ENCODE measurements at places on chromosomes 7 and 10.
A peak's percentile ranks its signal among the peaks of the same experiment; 100 is the strongest.

GRCh38 chr10:73359492-73359891 lies 828 bp upstream of the CFAP70 start:
- no peak for DNase-seq

GRCh38 chr10:88062385-88062784 lies 199.0 kb downstream of the PTEN start:
- no peak for DNase-seq

DNA sequence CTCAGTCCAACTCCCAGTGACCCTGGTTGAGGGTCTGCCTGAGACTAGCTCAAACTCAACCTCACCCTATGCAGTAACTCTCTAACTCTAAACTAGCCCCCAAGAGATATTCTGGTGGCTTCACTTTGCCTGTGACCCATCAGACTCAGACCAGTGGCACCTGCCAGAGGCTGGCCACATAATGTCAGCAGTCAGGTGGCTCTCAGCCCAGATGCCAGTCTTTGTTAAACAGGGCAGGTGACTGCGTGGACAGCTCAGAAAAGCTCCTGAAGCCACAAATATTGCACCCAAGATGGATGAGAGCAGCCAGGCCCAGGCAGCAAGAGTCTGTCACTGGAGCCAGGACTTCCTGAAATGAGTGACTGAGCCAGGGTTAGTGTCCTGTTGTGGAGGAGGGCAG lies 129.7 kb upstream of the TCF7L2 start:
- no peak for DNase-seq

- DNase-seq, result no peak
Measured at GRCh38 chr10:3774814-3775695, 10.0 kb downstream of the KLF6 start.

GRCh38 chr10:115706488-115707076 lies 566.4 kb downstream of the GFRA1 start:
- DNase-seq, result no peak

DNA sequence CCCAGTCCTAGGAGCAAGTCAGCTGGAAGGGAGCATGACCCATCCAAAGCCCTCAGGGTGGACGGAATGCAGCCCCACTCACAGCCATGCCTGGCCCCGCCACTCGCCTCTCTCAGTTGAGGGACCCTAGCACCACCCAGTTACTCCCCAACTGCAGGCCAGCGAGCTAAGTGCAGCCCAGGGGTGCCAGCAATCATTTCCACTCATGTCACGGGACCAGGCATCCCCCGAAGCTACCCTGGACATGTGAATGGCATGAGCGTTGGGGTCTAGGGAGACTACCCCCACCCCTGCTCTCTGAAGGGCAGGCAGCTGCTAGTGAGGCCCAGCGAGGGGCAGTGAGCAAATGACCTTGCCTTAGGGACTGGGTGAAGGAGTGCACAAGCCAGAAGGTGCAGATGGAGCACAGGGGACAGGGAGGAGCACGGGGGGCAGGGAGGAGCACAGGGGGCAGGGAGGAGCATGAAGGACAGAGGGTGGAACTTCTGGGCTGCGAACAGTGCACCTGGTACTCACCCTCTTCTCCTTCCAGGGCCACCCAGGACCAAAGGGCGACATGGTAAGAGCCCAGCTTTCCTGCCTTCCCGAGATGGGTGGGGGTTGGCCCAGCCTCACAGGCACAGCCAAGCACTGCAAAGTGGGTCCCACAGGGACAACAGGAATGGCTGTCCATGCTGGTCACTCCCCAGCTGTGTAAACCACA lies 87.3 kb downstream of the COL13A1 start:
- no peak for DNase-seq

DNA sequence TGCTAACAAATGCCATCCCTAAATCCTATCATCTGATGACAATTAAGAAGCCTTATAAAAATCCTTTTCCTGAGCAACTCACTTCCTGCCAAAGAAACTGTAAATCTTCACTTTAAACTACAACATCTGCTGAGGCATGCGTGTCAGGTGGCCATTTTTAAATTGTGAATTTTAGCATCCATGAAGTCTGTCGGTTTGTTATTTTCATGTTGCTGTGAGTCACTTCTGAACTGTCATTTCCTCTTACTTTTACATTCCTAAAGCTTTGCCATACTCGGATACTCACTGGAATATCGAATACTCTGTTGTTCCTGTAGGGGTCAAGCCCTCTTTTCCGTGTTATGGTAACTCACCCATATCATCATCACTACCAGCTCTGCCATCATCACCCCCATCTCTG lies 34.3 kb upstream of the TMEM26 start:
- DNase-seq, result no peak

GRCh38 chr10:1217661-1218060 lies 161.5 kb downstream of the WDR37 start:
- no peak for DNase-seq

GRCh38 chr10:104350127-104350635 lies 3.5 kb upstream of the CFAP58 start:
- no peak for DNase-seq

GRCh38 chr7:157652954-157653826 lies 316.4 kb downstream of the DNAJB6 start:
- DNase-seq, result no peak

- DNase-seq, result no peak
Measured at GRCh38 chr7:573933-574381, 54.3 kb upstream of the PDGFA start.

GRCh38 chr7:36154255-36155212 lies 1.5 kb downstream of the EEPD1 start:
- no peak for DNase-seq

DNA sequence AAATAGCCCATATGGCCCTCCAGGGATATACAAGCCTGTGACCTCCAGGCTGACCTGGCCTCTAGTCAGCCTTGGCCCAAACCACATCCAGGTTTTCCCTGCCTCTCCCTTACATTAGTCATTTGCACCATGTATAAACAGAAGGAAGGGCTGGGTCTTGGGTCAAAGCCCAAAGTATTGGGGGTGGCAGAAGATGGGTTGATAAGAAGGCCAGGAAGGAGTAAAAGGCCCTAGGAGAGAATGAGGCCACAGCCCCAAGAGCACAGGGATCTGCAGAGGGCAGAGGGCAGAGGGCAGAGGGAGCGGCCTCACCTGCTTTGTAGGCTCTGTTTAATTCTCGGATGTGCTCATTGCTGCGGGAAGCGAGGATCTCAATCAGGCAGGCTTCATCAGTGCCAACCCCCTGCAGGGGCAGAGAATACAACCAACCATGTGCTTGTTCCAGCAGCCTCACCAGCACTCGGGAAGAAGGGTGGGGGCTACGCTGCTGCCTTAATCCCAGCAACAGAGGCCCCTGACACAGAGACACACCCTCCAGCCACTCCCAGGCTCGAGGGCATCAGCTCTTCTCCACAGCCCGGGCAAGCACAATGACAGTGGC lies 31.3 kb downstream of the PLAC9 start:
- DNase-seq, result no peak

DNA sequence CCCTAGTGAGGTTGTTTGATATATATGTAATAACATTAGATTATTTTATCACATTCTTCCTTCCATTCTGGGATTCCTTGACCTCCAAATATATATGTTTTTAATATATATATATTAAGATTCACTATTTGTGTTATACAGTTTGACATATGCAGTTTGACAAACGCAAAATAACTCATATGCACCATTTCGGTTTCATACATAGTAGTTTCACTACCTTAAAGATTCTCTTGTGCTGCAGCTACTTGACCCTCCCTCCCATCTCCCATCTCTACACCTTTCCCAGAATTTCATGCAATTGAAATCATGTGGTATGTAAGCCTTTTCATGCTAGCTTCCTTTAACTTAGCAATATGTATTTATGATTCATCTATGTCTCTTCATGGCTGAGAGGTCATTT lies 1244.4 kb downstream of the SORCS3 start:
- DNase-seq, result no peak

DNA sequence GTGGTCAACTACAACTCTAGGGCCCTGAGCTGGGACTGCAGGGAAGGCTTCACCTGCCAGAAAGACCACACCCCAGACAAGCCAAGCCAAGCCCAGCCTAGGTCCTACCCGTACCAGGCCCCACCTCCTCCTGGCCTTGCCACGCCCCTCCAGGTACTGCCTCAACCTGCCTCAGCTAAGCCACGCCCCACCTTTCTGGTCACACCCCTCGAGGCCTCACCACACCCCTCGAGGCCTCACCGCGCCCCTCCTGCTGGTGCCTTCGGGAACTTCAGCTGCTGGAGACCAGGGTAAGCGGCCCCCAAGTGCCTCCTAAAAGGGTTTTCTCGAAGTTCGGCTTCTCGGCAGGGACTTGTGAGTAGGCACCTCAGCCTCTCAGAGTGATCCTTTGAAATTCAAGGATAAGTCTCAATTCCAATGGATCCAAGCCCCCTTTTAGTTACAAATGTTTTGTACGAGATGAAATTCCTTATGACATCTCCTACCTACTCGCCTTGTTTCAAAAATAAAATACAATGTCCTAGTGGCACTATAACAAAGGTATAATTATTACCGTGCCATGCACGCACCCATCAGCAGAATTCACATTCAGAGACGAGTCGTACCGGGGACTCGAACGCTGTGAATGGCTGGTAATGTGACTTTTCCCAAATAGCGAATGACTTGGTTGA lies 171.2 kb downstream of the ARHGAP21 start:
- peak; percentile 17 for DNase-seq

- DNase-seq, result no peak
Measured at GRCh38 chr10:122044713-122045112, 55.8 kb downstream of the TACC2 start.
